Endodermal cell (in vitro differentiated cells): ENCODE measurements at places on chromosomes 4 and X. TPM values are rescaled to one million over a fixed set of nuclear protein-coding genes. Genes with fewer than 3 reads are reported as not detected.

DNA sequence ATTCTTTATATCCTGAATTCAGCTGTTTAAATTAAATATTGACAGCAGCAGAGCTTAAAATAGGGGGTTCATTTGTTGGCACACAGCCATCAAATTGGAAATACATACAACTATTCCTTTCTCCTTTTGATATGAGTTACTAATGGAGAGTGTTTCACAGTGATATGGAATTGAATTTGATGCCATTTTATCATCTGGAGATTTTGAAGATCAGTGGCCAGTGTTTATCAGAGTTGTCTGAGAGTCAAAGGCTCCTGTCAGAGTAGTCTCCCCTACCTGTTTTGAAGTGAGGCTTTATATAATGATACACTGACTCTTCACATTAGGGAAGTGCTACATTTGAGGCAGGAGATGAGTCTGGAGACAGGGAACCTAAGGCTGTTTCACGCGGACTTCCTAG lies 1286.3 kb downstream of the TECRL start:
- no peak overlapping the region for H3K4me3 ChIP-seq
- DNase-seq: no peak
- H3K27me3 ChIP-seq: no peaks in the 10 kb centered on the region
- no peaks in the 10 kb centered on the region for H3K4me1 ChIP-seq
- H3K36me3 ChIP-seq: no peaks in the 10 kb centered on the region
- no peak overlapping the region for H3K27ac ChIP-seq

DNA sequence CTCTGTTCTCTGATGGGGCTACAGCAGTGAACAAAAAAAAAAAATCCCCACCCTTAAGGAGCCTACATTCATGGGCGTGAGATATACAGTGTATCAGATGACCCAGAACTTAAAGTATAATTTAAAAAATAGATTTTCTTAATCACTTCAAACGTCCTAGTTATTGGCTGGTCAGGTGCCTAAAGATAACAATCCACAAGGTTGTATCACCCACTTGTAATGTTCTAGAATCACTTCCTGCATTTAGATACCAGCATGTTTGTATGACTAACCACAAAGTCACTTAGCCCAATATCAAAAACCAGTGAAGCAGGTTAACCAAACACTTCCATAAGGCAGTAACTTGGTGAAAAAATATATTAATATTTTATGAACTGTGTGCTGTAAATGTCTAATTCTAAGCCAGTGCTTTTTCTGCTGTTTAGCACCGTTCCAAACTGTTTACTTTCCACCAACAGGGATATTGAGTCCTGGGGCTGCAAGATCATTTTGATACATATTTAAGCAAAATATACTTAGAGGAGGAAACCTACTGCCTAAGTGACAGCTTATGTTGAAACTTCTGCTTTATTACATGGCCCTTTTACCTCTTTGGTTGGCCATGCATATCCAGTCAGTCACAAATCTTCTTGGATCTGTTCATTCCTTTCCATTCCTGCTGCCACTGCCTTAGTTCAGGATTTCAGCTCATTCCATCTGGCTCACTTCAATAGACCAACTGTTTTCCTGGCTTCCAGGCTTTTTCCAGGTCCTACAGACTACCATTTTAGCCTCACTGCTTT lies 43.3 kb downstream of the CD40LG start:
- H3K4me3 ChIP-seq: no peak overlapping the region
- no peaks in the 10 kb centered on the region for H3K36me3 ChIP-seq
- H3K27ac ChIP-seq: no peak overlapping the region
- H3K27me3 ChIP-seq: no peaks in the 10 kb centered on the region
- no peaks in the 10 kb centered on the region for H3K4me1 ChIP-seq
- no peak for DNase-seq

Gene CYLC1
- total RNA-seq: not detected in 2 replicates

Gene PPARGC1A
- total RNA-seq: 10.2 to 13.9 TPM (median 13.4 TPM) in 3 replicates

- no peak overlapping the region for H3K27ac ChIP-seq
- H3K36me3 ChIP-seq: no peaks in the 10 kb centered on the region
- no peaks in the 10 kb centered on the region for H3K27me3 ChIP-seq
- DNase-seq: no peak
- H3K4me1 ChIP-seq: no peaks in the 10 kb centered on the region
- H3K4me3 ChIP-seq: no peak overlapping the region
Measured at GRCh38 chr4:115763051-115763450, 649.6 kb upstream of the NDST4 start.

DNA sequence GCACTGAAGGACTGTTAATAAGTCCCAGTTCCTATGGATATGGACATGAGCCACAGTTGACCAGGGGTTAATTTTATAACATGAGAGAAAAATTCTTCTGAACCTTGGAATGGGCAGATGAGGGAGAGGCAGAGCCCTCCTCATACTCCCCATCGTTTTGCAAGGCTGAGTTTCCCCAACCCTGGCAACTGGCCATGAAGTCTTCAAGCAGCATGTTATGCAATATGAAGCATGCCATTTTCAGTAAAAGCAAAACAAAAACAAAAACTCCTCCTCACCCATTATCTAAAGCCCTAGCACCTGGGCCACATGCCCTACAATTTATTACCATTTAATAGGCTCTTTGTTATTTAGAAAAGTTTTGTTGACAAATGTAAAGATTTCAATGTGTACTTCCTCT lies 64.5 kb downstream of the GPC4 start:
- H3K4me1 ChIP-seq: peaks cover 4% of the 10 kb centered on the region
- H3K4me3 ChIP-seq: no peak overlapping the region
- peaks cover 22% of the 10 kb centered on the region for H3K36me3 ChIP-seq
- H3K27me3 ChIP-seq: no peaks in the 10 kb centered on the region

Gene SMIM31
- not detected in 2 replicates for total RNA-seq

Gene ARSJ
- total RNA-seq: 0.35 and 0.36 TPM in 2 replicates

Gene HMX1
- 0.79 and 1.2 TPM in 2 replicates for total RNA-seq

Gene ARHGAP36
- 0.24 and 0.93 TPM in 2 replicates for total RNA-seq

- no peak overlapping the region for H3K27ac ChIP-seq
- no peak for DNase-seq
- peaks cover 38% of the 10 kb centered on the region for H3K4me1 ChIP-seq
- no peaks in the 10 kb centered on the region for H3K36me3 ChIP-seq
Measured at GRCh38 chr4:14178421-14178820, 550.9 kb upstream of the BOD1L1 start.

Gene BST1
- total RNA-seq: 0.44 to 0.80 TPM in 2 of 3 replicates, not detected in the other

Gene USP17L29
- total RNA-seq: not detected in 3 replicates

- H3K27ac ChIP-seq: no peak overlapping the region
- no peak overlapping the region for H3K4me3 ChIP-seq
- H3K27me3 ChIP-seq: no peaks in the 10 kb centered on the region
- no peaks in the 10 kb centered on the region for H3K36me3 ChIP-seq
- DNase-seq: no peak
Measured at GRCh38 chr4:85829276-85830051, 354.5 kb downstream of the ARHGAP24 start.

- no peaks in the 10 kb centered on the region for H3K27me3 ChIP-seq
- DNase-seq: no peak
- no peak overlapping the region for H3K27ac ChIP-seq
- no peak overlapping the region for H3K4me3 ChIP-seq
- no peaks in the 10 kb centered on the region for H3K36me3 ChIP-seq
- H3K4me1 ChIP-seq: no peaks in the 10 kb centered on the region
Measured at GRCh38 chr4:116413222-116413621, 672.2 kb downstream of the TRAM1L1 start.
